ENCODE measurements at places on chromosomes 5 and 9.

- DNase-seq: no peak
- no peak overlapping the region for H3K4me3 ChIP-seq
- H3K36me3 ChIP-seq: no peaks in the 10 kb centered on the region
- no peaks in the 10 kb centered on the region for H3K4me1 ChIP-seq
- no peaks in the 10 kb centered on the region for H3K27me3 ChIP-seq
Observed at GRCh38 chr5:87246061-87246460, 21.6 kb upstream of the RASA1 start.

- no peak overlapping the region for H3K4me3 ChIP-seq
- H3K4me1 ChIP-seq: peaks cover 7% of the 10 kb centered on the region
- no peaks in the 10 kb centered on the region for H3K36me3 ChIP-seq
- no peaks in the 10 kb centered on the region for H3K27me3 ChIP-seq
Observed at GRCh38 chr5:173697931-173698579, 81.6 kb upstream of the BOD1 start.

- H3K4me1 ChIP-seq: no peaks in the 10 kb centered on the region
- H3K27ac ChIP-seq: no peak overlapping the region
- no peaks in the 10 kb centered on the region for H3K36me3 ChIP-seq
- no peaks in the 10 kb centered on the region for H3K27me3 ChIP-seq
Observed at GRCh38 chr9:89588271-89588879, 16.4 kb upstream of the GADD45G start.

DNA sequence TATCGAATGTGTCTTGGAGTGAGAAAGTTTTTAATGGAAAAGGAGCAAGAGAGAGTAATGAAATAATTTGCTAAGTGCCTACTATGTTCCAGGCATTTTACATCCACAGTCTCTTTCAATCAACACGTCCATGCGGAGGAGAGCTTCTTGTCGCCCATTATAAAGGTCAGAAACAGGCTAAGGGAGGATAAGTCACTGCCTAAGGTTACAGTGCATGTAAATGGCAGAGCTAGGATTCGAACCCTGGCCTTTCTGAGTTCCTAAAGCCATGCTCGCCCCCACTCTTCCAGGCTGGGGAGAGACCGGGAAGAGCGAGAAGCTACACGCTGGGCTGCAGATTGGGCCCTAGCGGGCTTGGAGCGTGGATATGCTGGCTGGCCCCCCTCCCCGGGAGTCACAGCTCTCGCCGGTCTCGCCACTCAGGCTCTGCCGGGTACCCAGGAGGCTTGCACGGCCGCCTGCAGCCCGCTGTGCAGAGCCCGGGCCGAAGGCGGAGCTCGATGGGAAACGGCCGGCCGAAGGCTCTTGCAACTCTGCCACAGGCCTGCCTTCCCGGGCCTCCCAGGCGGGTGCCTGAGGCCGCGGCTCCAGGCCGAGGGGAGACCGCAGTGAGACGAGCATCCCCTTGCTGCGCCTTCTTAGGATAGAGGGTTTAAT is 775 bp upstream of the LHX2 start:
- no peak overlapping the region for H3K27ac ChIP-seq
- no peak for DNase-seq
- H3K36me3 ChIP-seq: no peaks in the 10 kb centered on the region
- peaks cover 84% of the 10 kb centered on the region for H3K27me3 ChIP-seq

GRCh38 chr5:122607818-122608217 is 167.1 kb upstream of the SNX2 start:
- H3K4me1 ChIP-seq: no peaks in the 10 kb centered on the region
- no peak overlapping the region for H3K27ac ChIP-seq
- no peak for DNase-seq
- H3K36me3 ChIP-seq: no peaks in the 10 kb centered on the region

- H3K36me3 ChIP-seq: no peaks in the 10 kb centered on the region
- DNase-seq: no peak
- no peak overlapping the region for H3K4me3 ChIP-seq
- H3K27me3 ChIP-seq: no peaks in the 10 kb centered on the region
Observed at GRCh38 chr5:149110406-149110805, 30.9 kb upstream of the ABLIM3 start.

DNA sequence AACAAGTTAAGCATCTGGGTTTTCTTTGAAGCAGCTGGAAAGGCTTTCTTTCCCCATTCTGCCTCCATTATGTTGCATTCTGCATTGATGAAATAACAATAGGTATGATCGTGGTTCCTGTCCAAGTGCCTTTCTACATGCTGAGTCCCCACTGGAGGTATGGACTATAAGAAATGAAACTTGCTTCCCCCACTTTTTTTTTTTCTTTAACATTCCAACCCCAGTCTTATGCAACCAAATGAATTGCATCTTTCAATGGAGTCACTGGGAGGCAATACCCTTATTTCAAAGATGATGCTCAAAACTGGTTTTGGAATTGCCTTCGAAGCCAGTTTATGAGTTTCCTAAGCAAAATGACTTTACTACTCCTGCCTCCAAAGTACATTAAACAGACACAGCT is 58.9 kb downstream of the ARSB start:
- H3K27ac ChIP-seq: no peak overlapping the region
- no peaks in the 10 kb centered on the region for H3K36me3 ChIP-seq
- no peaks in the 10 kb centered on the region for H3K4me1 ChIP-seq
- H3K4me3 ChIP-seq: no peak overlapping the region
- H3K27me3 ChIP-seq: no peaks in the 10 kb centered on the region
- no peak for DNase-seq

GRCh38 chr5:76978869-76979268 is 26.0 kb downstream of the CRHBP start:
- H3K36me3 ChIP-seq: no peaks in the 10 kb centered on the region
- DNase-seq: no peak
- no peaks in the 10 kb centered on the region for H3K27me3 ChIP-seq
- no peaks in the 10 kb centered on the region for H3K4me1 ChIP-seq
